ENCODE measurements at places on chromosomes 4 and X.

DNA sequence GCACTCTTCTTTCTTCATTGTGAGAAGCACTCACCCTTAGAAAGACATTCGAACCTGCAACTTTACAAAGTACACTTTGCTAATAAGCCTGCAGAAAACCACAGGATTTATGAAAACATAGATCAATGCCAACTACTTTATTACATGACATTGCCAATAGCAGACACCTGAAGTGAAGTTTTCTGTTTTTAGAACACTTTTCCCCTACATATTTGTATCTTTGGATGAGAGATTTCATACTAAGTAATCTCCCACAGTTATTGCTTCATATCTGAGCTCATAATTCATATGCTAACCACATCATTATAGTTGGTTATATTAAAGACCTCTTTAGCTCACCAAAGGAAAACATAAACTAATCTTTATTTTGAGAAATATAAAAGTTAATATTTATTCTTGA, 276.5 kb upstream of the CTSO start:
- no peak for DNase-seq

- no peak for DNase-seq
These were observed 1163.5 kb upstream of the PABPC4L start for GRCh38 chr4:135365065-135365464.

GRCh38 chrX:74579597-74580198, 34.7 kb downstream of the RLIM start:
- DNase-seq, result no peak

DNA sequence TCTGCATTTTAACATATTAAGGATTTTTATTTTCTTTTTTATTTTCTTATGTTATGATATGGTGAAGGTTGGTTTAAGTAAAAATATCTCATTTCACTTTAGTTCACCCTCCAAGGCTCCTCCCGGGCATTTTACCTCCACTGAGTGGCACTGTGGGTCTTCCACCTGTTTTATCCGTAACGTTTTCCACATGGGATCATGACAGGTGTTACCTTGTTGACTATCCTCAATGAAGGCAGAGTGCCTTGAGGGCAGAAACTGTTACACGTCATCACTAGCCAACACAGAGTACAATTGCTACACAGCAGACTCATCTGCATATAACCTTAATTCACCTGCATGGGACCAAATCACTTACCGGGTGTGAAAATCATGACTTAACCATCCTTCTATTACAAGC, 105.8 kb downstream of the GEMIN8 start:
- no peak for DNase-seq

DNA sequence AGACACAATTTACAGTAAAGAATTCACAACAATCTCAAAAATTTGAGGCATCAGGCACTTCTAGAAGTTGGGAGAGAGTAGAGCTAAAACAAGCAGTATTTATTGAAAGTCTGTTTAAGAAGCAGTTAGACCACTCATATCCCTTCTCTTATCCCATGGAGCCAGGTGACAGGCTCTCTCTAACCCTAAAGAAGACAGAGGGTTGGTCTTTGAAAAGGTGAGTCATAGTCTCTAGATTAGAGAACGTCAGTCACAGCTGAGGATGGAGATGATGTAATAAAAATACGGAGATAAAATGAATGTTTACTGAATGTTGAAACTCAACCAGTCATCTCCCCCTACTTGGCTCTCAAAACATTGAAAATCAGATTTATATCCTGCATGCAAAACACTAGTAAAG, 223.8 kb downstream of the CHIC2 start:
- no peak for DNase-seq

DNA sequence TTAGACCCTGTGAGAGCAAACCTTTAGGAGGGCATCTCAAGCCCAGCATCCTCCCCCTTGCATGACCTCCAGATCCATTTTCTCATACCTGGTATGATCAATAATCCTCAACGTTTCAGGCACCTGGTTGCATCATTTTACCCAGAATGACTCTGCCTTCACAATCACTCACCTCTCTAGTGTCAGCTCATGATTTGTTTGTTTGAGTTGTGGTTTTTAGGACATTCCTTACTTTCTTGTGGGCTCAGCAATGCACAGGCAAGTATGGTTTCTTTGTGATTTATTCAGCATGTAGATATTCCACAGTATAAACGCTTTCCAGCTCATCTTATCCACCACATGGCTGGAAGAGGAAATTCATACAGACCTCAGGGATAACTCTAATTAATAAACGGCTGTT, 93.6 kb upstream of the CPEB2 start:
- DNase-seq, result no peak

GRCh38 chr4:128461291-128462102, 173.9 kb upstream of the PGRMC2 start:
- no peak for DNase-seq

DNA sequence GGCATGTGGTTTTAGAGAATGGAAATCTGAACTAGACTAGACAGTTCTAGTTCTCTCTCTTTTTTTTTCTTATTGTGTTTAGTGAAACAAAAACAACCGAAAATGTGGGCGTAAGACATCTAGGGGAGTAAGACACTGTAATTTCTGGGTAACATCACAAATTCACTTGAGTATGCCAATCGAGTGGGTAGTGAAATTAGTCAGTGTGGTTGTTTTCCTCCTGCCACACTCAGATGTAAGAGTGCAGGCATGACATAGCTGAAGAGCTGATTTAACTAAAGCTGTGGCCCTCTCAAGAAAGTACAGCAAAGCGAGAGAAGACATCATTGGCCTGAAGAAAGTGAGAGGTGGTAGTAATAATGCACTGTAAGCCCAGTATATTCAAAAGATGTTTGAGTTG, 1585.3 kb upstream of the AGA start:
- DNase-seq, result no peak

Data from activated CD4-positive, alpha-beta T cell treated with anti-CD3 and anti-CD28 coated beads, Interleukin-2, amount 10 ng/mL, durations not matched to agents 7 days and 5 days (primary cell).